Psoas muscle (tissue), 8 donors: ENCODE measurements at places on chromosomes 7 and 10. TPM values are rescaled to one million over a fixed set of nuclear protein-coding genes. Genes with fewer than 3 reads are reported as not detected.

GRCh38 chr10:22958338-22958737 is 30.5 kb downstream of the ARMC3 start:
- H3K27me3 ChIP-seq: no peaks in the 10 kb centered on the region
- no peaks in the 10 kb centered on the region for H3K4me1 ChIP-seq
- H3K4me3 ChIP-seq: no peak overlapping the region
- no peak overlapping the region for H3K27ac ChIP-seq
- DNase-seq: no peak
- H3K36me3 ChIP-seq: no peaks in the 10 kb centered on the region

GRCh38 chr7:26987338-26987737 is 108.5 kb downstream of the HOXA1 start:
- DNase-seq: no peak
- no peaks in the 10 kb centered on the region for H3K36me3 ChIP-seq
- H3K4me1 ChIP-seq: no peaks in the 10 kb centered on the region
- no peaks in the 10 kb centered on the region for H3K27me3 ChIP-seq
- no peak overlapping the region for H3K27ac ChIP-seq
- no peak overlapping the region for H3K4me3 ChIP-seq

DNA sequence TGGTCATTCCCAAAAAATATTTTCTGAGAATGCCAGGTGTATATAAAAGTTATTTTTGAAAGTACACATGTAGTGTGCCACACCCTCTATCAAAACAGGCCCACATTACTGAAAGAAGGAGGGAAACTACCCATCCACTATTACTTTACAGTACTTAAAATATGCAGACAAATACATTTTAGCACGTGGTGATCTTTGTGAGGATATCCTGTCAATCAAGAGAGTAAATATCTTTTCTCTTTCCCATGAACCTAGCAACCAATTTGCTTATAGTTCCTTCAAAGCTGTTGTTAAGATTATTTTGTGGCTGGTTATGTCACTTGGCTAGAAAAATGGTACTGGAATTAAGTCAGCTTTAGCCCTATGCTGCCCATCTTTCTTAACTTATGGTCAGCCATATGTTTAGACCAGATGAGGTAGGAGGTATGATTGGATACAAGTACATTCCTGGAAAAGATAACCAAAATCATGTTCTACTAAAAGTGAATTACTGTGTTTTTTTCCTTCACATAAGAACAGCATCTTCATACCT is 70.1 kb downstream of the AUTS2 start:
- no peaks in the 10 kb centered on the region for H3K27me3 ChIP-seq
- DNase-seq: no peak
- no peaks in the 10 kb centered on the region for H3K4me1 ChIP-seq
- no peaks in the 10 kb centered on the region for H3K36me3 ChIP-seq
- no peak overlapping the region for H3K27ac ChIP-seq

GRCh38 chr7:2843191-2843685 is 870 bp downstream of the GNA12 start:
- H3K27ac ChIP-seq: peak overlapping the region; percentile 60
- H3K4me3 ChIP-seq: peak overlapping the region; percentile 80
- DNase-seq: peak; percentile 26
- no peaks in the 10 kb centered on the region for H3K36me3 ChIP-seq
- H3K4me1 ChIP-seq: peaks cover 22% of the 10 kb centered on the region

- H3K4me1 ChIP-seq: no peaks in the 10 kb centered on the region
- H3K27me3 ChIP-seq: no peaks in the 10 kb centered on the region
- no peak overlapping the region for H3K27ac ChIP-seq
- H3K4me3 ChIP-seq: no peak overlapping the region
- DNase-seq: no peak
- H3K36me3 ChIP-seq: peaks cover 3% of the 10 kb centered on the region
Measured at GRCh38 chr7:138867744-138868143, 69.7 kb upstream of the ATP6V0A4 start.

DNA sequence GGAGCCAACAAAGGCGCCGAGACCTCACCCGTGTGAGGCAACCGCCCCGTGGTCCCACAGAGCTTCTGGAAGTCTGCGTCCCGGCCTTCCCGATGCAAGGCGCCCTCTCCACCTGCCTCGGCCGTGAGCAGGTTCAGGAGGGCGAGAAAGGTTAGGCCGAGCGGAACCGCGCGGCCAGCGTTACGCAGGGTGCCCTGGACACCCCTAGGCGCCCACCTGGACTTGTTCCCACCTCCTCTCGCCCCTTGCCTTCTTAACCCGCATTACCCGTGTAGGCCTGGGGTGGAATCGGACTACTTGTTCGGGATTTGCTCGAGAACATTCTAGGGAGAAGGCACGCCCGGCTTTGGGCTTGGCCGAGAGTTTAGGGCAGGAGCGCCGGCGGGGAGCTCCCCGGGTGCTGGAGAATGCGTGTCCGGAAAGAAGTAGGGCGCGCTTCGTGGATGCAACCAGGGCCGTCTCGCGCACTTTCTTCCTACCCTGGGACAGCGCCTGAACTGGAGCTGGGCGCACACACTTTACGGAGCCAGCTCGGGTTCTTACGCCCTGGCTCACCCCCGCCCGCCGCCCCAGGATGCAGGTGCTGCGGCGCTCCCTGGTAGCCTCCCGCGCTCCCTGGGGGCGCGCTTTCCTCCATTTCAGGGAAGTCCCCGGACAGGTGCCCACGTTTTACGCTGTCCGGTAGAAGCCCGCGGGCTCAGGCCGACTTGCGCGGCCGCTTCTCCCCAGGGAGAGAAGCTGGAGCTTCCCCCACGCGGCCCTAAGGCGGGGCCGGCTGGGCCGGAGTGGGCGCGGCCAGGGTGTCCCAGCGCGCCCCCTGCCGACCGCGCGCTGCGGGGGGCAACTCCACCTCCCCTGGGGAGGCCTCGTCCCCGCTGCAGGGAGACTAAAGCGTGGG is 74.5 kb downstream of the INSIG1 start:
- H3K4me1 ChIP-seq: peaks cover 26% of the 10 kb centered on the region
- no peaks in the 10 kb centered on the region for H3K36me3 ChIP-seq
- no peak overlapping the region for H3K27ac ChIP-seq
- peaks cover 80% of the 10 kb centered on the region for H3K27me3 ChIP-seq
- peak overlapping the region; percentile 54 for H3K4me3 ChIP-seq
- no peak for DNase-seq

GRCh38 chr10:132396494-132397035 is 435 bp upstream of the PWWP2B start:
- H3K4me1 ChIP-seq: peaks cover 45% of the 10 kb centered on the region
- H3K27me3 ChIP-seq: no peaks in the 10 kb centered on the region
- H3K27ac ChIP-seq: peak overlapping the region; percentile 91
- no peaks in the 10 kb centered on the region for H3K36me3 ChIP-seq
- DNase-seq: peak; percentile 89
- peak overlapping the region; percentile 75 for H3K4me3 ChIP-seq

DNA sequence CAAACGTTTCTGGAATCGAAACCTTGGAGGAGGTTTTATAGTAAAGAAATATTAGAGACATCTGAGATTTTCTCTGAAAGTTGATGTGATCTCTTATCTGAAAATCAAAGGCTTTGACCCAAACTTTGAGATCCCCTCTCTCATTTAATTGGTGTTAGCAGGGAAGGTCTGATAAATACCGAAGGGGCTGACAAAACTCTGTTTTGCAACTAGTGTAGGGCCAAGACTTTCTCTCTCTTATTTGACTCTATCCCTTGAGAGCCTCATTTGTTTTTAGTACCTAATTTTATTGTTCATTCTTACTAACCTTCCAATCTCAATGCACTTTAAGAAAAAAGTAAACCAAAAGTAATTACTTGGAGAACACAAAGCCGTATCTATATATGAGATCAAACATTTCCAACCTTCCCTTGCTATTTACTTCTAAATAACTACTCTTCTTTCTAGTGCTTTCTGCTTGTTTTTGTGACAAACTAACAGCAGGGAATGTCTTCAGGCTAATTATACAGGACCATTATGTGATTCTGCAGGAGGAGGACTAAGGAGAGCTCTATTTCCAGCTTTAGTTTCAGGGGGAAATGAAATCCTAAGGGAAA is 33.4 kb upstream of the NPVF start:
- no peak for DNase-seq
- no peak overlapping the region for H3K4me3 ChIP-seq
- no peak overlapping the region for H3K27ac ChIP-seq

Gene TMEM176B
- 5.4 TPM for total RNA-seq

Gene RADIL
- 2.6 TPM for total RNA-seq

Gene SLC16A12
- 1.3 TPM for total RNA-seq

Gene GPNMB
- total RNA-seq: 23.2 TPM

Gene RHEB
- 166 TPM for total RNA-seq

Gene PKD2L1
- total RNA-seq: not detected

Gene SH2D4B
- total RNA-seq: not detected
